ENCODE measurements at places on chromosomes 11 and 22.

GRCh38 chr11:58061813-58062212 is 31.1 kb downstream of the OR6Q1 start:
- DNase-seq = no peak

DNA sequence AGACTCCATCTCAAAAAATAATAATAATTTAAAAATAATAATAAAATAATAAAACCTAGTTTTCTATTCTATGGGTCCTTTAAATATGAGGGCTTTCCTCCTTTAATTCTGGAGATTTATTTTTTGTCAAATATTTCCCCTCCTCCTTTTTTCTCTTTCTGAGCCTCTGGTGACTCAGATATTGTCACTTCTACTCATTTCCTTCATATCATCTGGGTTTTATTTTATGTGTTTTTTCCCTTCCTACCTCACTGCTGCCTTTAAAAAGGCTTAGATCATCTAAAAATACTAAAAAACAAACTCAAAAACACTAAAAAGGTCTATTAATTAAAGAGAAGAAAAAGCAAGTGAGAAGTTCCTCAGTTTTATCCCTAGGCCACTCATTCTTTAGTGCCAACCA is 138.9 kb downstream of the SPON1 start:
- no peak for DNase-seq

GRCh38 chr11:104614961-104615360 is 283.3 kb downstream of the CASP12 start:
- no peak for DNase-seq

DNA sequence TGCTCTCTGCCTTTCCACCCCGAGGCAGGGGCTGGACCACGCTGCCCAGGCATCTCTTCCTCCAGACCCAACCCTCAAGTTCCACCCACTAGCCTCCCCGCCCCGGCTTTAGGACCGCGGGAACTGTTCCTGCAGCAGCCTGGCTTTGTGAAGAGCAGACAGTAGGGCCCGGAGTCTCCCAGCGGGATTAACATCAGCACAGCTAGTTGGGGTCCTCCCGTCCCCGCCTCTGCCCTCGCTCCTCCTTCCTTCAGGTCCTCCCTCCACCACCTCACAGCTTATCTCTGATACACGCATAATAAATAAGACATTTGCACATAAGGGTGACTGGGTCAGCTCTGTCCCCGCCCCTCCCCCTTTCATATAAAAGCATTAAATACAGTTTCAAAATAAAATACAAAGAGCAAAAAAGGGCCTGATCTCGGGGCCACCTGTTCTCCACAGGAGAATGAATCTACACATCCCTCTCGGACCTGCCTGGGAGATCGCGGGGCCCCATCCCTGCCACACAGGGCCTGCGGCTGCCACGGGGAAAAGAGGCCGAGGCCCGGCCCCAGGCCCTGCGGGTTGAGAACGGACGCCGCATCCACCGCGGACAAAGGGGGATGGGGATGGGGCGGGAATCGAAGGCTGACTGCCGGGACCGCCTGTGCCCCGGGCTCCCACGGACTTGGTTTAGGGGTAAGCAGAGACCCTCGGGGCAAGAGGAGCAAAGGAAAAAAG is 6.5 kb downstream of the ZFTA start:
- DNase-seq = peak; percentile 77

DNA sequence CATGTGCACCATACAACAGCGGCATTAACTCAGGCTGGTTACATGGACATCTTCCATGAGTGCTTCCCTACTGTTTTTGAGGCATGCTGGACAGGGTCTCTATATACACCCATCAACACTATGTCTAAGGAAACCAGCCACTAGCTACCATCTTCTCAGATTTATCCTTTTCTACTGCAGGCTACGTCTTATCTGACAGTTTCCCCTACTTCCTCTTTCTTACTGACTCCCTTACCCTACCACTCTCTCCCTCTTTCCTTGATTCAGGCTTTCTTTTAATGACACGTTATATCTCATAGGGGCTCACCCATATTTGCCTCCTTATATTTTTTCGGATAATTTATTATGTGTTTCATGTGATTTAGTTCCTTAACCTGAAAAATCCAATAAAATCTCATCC is 41.8 kb downstream of the DDI1 start:
- no peak for DNase-seq

DNA sequence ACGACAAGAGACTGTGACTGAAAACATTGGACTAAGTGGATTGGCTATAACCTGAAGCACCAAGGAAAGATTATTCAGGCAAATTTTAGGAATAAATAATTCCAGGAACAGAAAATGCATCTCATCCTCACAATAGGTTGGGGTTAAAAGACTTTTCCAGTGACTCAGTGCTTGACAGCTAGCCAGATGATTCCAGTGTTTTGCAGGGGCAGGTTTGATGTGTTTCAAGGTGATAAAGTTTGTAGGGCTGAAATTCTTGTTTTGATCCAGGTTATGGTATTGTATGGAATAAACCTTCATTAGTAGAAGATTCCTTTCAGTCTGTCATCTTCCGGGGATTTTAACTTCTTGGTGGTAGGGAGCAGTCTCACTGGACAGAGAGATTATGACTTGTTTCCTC is 2.3 kb downstream of the EXT2 start:
- DNase-seq = no peak

GRCh38 chr22:43826142-43827002 is 14.3 kb upstream of the EFCAB6 start:
- DNase-seq = no peak

GRCh38 chr22:42039271-42039670 is 31.3 kb downstream of the NAGA start:
- DNase-seq = no peak

GRCh38 chr22:29156507-29156906 is 49.2 kb upstream of the EMID1 start:
- DNase-seq = peak; percentile 31

DNA sequence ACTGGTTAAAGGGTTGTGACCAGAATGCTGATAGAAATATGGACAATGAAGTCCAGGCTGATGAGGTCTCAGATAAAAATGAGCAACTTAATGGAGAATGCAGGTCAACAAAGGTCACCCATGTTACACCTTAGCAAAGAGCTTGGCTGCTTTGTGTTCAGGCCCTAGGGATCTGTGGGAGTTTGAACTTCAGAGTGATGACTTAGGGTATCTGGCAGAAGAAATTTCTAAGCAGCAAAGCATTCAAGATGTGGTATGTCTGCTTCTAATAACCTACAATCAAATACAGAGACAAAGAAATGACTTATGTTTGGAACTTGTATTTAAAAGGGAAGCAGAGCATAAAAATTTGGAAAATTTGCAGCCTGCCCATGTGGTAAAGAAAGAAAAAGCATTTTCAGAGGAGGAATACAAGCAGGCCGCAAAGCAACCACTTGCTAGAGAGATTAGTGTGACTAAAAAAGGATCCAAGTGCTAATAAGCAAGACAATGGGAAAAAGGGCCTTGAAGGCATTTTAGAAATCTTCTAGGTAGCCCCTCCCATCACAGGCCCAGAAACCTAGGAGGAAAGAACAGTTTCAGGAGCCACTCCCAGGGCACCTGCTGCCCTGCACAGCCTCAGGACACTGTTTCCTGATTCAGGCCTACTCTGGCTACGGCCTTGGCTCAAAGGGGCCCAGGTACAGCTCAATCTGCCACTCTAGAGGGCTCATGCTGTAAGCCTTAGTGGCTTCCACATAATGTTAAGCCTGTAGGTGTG is 41.3 kb downstream of the TNKS1BP1 start:
- DNase-seq = no peak

GRCh38 chr22:39577366-39577765 is 6.8 kb downstream of the CACNA1I start:
- no peak for DNase-seq

- no peak for DNase-seq
These were observed 574.3 kb downstream of the NTM start for GRCh38 chr11:131944736-131945135.

DNA sequence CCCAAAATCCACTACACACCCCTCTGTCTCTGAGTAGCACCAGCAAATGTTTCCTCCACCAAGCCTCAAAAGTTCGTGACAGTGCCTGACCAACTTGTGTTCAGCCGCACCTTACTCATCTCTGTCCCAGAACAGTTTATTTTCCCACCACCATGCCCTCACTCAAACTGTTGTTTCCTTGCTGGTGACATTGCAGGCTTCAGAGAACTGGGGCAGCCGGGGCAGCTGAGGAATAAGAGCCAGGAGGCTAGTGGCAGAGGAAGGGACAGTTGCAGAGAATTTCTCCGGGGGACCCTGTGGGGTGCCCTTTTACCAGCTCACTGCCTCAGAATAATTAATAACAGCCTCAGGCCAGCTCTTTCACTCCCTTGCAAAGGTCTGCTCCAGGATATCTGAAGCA is 709 bp upstream of the KCNE3 start:
- no peak for DNase-seq

- no peak for DNase-seq
These were observed 168.6 kb downstream of the FAT3 start for GRCh38 chr11:92393218-92393617.

GRCh38 chr22:23237841-23238240 is 57.5 kb downstream of the BCR start:
- no peak for DNase-seq

DNA sequence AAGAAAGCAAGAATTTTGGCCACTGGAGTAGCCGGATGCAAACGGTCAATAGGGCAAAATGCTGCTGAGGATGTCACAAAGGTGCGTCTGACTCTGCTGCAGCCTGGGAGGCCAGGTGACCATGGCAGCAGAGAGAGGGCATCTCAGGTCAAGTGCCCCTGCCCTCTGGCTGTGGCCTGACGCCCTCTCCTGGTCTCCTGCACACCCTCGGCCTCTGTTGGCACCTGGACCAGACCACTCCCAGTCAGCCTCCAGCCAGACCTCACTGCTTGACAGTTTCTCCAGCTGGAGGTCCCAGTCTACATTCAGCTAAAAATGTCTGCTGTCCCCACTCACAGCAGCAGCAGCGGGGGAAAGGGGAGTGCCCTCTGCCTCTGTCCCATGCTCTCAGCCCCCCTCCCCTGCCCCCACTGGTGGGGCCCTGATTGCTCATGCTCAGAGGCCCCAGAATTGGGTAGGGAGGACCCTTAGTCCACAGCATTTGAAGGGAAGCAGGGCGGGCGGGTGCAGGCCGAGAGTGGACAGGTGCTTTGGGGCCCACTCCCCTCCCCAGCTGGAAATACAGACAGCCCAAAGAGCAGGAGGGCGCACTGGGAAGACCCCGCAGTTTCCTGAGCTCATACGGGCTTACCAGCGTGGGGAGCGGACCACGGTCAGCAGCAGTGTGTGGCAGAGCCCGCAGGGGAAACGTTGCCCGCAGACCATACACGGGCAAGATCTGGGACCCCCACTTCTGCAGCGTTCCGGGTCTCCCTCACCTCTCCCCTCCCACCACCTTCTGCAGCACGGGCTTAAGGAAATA is 1.6 kb upstream of the BRSK2 start:
- peak; percentile 63 for DNase-seq

- DNase-seq = no peak
These were observed 36.0 kb downstream of the COMMD9 start for GRCh38 chr11:36253238-36253637.

GRCh38 chr11:2209900-2210321 is 38.3 kb upstream of the TH start:
- DNase-seq = no peak

- DNase-seq = peak; percentile 77
These were observed 13.3 kb downstream of the RSPH14 start for GRCh38 chr22:23128269-23129108.

GRCh38 chr11:60589611-60590010 is 74.4 kb downstream of the MS4A13 start:
- no peak for DNase-seq

- no peak for DNase-seq
These were observed 32.8 kb downstream of the PARVA start for GRCh38 chr11:12410006-12410728.

DNA sequence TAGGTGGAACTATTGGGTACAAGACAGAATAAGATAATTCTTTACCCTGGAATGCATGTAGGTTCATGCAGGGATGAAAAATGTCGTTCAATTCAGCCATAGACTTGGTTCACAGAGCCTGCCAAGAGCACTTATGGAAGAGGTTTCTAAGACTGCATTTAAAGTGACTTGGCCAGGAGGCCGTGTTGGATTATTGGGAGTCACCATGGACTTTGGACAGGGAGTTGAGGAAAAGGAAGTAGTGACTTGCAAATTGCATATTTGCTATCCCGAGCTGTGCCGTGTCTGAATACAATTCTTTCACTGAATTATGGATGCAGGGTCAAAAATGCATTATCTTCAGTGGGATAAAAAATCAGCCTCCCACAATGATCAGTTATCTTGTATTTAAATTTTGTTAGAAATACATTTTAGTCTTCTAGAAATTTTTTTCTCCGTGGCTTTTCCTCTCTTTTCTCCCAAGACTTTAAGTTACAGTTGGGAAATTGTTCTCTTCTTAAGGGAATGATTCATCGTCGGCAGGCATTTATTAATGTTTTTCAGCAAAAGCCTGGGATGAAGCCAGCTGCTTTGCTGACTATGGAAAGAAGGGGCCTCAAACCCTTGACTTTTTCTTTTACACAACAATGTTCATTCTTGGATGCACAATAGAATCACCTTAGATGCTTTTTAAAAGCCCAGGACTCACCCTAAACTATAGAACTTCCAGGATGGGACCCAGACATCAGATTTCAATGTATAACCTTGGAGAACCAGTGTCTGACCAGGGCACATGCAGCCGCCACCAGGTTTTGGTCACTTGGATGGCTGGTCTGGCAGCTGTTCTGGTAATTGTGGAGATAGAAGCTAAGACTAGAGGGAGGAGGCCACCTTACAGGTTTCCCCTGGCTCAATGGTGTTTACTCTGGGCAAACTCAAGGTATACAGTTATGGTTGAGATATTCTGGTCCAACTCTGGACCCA is 70.8 kb downstream of the FAT3 start:
- DNase-seq = no peak

DNA sequence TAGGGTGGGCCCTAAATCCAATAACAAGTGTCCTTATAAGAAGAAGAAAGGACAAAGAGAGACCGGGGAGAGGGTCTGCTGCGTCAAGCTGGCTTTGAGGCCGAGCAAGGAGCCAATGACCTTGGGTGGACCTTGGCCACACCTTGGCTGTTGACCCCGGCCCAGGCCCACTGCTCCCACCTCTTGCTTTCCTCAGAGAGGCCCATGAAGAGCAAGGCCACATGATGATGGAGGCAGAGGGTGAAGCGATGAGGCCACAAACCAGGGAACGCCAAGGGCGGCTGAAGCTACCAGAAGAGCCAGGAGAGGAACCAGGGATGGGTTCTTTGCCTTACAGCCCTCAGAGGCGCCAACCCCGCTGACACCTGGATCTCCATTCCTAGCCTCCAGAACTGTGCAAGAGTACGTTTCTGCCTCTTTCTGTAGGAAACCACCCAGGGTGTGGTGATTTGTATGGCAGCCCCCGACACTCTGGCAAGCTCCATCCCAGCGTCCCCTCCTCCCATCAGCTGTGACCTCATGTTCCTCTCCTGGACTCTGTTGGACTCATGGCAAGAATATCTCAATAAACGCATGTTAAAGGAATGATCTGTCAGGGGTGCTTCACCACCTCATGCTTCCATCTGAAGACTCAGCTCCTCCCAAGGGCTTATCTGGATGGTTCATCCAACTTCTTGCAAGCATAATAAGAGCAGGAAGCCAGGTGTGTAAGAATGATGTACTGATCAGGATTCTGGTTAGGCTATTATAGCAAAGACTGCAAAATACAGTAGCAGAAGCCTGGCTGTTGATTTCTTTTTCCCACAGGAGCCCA is 41.6 kb upstream of the LINC01488 start:
- DNase-seq = no peak

All from 8988T (cell line).